ENCODE measurements at places on chromosomes 3 and 15. TPM values are rescaled to one million over a fixed set of nuclear protein-coding genes. Genes with fewer than 3 reads are reported as not detected.

DNA sequence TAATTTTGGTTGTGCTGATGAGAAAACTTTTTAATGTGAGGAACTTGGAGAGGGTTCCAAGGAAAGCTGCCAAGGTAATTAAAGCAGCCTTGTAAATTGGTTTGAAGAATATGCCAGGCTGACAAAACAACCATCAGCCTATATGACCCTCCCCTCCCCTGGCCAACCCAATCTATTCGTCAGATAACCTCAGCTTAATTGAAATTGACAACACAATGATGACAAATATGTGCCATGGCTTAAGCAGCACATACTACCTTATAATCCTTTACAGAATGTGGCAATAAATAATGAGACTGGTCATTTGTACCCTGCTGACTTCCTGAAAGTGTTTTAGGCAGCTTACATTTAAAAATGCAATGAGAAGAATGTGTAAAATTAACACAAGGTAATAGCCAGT lies 118.2 kb downstream of the EFHB start:
- no peak for DNase-seq

GRCh38 chr3:17032407-17033034 lies 147.8 kb downstream of the PLCL2 start:
- no peak for DNase-seq

Gene INSYN1
- polyA plus RNA-seq = 0.29 TPM

DNA sequence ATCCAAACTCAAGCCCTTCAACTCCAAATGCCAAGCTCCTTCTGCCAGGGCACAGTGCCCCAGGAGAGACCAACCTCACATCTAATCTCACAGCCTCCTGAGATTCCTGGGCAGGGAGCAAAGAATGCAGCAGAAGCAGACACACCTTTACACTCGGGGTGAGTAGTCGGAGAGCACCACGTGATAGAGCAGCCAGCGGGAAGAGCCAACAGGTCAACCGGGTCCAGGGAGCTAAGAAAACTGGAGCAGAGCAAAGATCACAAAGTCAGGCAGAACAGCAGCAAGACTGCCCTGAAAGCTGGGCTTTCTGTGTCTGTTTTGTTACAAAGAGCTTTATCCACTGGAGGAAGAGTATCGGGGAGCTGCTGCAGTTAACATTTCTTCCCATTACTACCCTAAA lies 4.2 kb downstream of the B3GALNT1 start:
- DNase-seq = no peak

Gene ANKRD63
- polyA plus RNA-seq = not detected

Gene P2RY1
- polyA plus RNA-seq = 0.04 TPM

DNA sequence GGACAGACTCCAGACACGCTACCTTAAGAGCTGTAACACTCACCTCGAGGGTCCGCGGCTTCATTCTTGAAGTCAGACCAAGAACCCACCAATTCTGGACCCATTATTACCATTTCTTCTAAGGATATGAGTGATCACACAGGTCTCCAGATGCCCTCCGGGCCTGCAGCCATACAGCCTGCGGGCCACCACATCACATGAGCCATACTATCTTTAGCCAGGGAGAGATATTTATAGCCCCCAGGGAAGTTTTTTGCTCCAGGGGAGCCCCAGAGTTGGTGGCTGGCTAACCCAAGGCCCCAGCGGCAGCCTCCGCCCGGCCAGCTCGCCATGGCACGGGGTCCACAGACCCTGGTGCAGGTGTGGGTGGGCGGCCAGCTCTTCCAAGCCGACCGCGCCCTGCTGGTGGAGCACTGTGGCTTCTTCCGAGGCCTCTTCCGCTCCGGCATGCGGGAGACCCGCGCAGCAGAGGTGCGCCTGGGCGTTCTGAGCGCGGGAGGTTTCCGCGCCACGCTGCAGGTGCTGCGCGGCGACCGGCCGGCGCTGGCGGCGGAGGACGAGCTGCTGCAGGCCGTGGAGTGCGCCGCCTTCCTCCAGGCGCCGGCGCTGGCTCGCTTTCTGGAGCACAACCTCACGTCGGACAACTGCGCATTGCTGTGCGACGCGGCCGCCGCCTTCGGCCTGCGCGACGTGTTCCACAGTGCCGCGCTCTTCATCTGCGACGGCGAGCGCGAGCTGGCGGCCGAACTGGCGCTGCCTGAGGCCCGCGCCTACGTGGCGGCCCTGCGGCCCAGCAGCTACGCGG lies at the start of gene KBTBD13:
Gene KBTBD13, plus strand, starts transcription at position 261 of the 805 bp plus-strand sequence. Its CDS starts 70 bp downstream, at position 331.
- no peak for DNase-seq
